ENCODE measurements at places on chromosomes 6 and 20.

GRCh38 chr6:167856999-167857660 is 30.4 kb downstream of the AFDN start:
- no peak for DNase-seq

DNA sequence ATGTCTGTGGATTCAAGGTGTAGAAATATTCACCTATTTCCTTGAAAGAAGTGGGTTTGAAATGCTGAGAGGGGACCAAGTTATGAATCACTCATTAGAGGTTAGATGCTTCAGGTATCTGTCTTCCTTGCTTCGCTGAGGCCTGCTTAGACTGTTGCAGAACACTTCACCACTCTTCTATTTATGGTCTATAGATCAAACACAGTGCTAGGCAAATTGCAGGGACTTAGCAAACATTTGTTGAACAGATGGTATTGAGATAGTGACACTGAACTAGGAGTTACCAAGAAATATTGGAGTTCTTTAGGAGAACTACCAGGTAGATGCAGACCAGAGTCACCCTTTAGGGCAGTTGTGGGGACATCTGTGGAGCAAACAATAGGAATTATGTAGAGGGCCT is 123.8 kb downstream of the RFPL4B start:
- DNase-seq, result no peak

GRCh38 chr20:53161473-53161872 is 189.3 kb downstream of the TSHZ2 start:
- no peak for DNase-seq

- DNase-seq, result no peak
These were observed 51.4 kb upstream of the BLCAP start for GRCh38 chr20:37579106-37579505.

Data from AG09309 (cell line).